ENCODE measurements at places on chromosomes 12 and 14.

DNA sequence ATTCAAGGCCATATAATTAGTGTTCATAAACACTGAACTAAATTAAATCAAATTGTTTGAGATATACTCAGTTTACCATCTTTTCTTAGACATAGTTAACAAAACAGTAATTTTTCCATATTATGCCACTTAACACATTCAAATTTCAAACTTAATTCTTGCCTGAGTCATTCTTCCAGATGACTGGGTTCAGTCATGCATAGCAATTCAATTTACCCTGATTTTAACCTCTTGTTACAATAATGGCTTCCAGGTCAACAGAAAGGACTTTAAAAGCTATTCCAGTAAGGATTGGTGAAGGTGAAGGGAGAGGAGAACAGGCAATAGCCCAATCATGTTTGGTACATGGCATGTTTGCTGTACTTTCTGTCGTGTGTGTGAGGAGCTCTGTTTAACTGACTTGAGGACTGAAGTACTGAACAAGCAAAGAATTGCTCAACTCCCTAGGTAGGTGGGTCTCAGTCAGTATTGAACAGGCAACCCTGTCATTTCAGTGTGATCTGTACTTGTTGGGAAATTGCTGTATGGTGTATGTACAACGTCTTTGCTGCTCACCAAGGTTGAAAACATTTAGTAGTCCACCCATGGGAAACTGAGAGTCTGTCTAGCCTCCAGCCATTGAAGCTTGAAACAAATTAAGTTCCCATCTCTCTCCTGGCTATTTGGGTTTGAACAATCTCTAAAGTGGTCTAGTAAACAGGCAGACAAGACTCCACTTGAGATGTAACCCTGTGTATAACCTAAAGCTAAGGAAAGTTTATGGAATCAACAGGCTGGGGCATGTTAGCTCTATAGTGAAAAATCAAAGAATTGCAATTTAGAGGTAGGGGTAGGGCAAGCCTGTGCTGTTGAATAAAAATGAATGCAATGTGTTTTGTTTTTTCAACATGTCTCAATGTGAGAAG is 327.2 kb downstream of the BTG1 start:
- DNase-seq: no peak

- DNase-seq: no peak
Observed at GRCh38 chr12:46468813-46469212, 96.2 kb upstream of the SLC38A2 start.

- DNase-seq: no peak
Observed at GRCh38 chr12:46664761-46665287, 161.0 kb downstream of the SLC38A4 start.

- no peak for DNase-seq
Observed at GRCh38 chr12:754851-755562, 2.6 kb downstream of the WNK1 start.

DNA sequence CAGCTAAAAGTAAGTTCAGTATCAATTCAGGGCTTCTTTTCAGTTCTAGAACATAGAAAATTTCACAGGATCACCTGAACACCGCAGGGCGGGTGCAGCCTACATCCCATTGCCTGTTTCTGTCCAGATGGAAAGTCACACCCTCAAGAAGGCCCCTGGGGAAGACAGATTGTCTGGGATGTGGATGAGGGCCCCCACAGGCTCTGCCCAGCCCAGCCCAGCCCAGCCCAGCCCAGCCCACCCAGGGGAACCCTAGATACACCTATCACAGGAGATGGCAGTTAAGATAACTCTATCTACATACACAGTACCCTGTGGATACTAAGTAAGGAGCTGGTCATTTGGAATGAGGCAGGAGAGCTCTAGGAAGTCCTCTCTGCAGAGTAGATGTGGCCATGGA is 68.4 kb downstream of the DPF3 start:
- DNase-seq: no peak

DNA sequence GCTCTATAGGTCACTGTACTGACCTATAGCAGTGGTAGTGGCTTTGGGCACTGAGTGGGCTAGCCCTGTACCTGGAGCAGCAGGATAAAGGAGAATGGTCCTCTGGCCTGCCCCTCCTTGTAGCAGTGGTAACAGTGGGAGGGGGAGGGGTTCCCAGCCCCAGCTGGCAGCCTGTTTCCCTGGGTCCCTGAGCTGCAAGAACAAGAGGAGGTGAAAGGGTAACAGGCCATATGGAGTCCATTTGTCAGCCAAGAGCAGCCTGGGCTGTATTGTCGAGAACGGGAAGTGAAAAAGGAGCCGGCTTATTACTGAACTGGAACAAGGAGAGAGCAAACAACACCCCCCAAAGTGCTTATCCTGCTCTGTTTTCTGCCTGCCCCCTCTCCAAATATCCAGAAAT is 73.8 kb upstream of the SRSF5 start:
- DNase-seq: no peak

- DNase-seq: no peak
Observed at GRCh38 chr12:92624236-92624635, 78.6 kb upstream of the PLEKHG7 start.

DNA sequence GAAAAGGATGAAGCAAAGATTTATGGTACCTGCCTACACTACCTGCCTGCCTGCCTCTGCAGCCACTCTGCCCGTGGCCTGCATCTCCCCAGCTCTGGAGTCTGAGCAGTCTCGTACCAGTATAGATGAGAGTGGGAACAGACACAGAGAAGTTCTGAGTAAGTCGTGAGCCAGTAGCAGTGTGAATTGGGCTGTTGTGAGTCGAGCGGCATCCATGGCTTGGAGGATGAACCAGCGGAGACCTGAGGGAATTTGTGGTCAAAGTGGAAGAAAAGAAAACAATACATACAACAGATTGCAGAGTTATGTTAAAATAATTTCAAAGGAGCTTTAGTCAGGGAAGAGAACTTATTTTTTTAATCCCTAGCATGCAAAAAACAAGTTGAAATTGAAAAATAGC is 25.3 kb downstream of the C2CD5 start:
- no peak for DNase-seq

DNA sequence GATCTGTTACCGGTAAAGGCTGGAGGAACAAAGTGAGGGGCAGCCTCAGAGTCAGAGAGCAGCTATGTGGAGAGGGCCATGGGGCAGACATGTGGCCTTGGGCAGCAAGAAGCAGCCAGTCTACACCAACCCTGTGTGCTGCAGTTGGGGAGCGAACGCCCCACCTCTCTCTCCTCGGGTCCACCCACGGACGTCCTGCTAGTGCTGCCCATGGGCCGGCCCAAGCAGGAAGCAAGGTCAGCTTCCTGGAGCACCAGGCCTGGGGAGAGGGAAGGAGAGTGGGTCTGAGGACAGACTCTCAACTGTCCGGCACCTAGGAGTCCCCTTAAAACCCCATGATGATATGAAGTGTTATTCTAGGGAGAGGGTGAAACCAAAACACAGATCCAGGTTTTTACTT is 254.8 kb upstream of the FKBP4 start:
- DNase-seq: no peak

DNA sequence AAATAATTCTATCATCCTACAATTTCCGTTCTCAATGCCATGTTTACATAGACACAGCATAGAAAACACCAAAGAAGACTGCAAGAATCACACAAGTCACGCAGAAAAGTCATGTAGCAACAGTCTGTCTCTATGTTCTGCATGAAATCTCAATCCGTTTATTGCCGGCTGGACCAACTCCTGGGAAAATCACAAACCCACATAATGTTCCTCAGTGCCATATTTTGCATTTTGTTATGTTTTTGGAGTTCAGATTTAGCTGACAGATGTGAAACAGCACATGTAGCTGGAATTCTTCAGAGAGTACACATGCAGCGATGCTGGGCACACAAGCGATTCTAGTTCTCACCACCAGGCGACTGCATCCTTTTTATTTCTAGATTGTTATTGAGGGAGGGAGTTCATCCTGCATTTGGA is 193.1 kb downstream of the APAF1 start:
- no peak for DNase-seq

- no peak for DNase-seq
Observed at GRCh38 chr12:58966939-58967338, 46.6 kb upstream of the LRIG3 start.

DNA sequence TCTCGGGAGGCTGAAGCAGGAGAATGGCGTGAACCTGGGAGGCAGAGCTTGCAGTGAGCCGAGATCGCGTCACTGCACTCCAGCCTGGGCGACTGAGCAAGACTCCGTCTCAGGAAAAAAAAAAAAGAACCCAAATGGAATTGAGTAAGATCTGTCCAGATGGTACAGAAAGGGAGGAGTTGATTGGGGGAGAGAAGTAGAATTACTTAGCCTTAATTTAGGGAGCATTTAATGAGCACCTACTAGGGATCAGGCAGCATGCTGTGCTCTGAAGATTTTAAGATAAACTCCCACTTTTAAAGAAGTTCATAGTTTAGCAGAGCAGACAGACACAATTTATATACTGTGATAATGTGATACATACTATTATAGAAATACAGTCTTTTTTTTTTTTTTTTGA is 4.5 kb downstream of the RAB5B start:
- no peak for DNase-seq

- no peak for DNase-seq
Observed at GRCh38 chr12:88248606-88249005, 106.5 kb downstream of the TMTC3 start.

GRCh38 chr12:82698708-82699564 is 12.2 kb downstream of the TMTC2 start:
- DNase-seq: no peak

DNA sequence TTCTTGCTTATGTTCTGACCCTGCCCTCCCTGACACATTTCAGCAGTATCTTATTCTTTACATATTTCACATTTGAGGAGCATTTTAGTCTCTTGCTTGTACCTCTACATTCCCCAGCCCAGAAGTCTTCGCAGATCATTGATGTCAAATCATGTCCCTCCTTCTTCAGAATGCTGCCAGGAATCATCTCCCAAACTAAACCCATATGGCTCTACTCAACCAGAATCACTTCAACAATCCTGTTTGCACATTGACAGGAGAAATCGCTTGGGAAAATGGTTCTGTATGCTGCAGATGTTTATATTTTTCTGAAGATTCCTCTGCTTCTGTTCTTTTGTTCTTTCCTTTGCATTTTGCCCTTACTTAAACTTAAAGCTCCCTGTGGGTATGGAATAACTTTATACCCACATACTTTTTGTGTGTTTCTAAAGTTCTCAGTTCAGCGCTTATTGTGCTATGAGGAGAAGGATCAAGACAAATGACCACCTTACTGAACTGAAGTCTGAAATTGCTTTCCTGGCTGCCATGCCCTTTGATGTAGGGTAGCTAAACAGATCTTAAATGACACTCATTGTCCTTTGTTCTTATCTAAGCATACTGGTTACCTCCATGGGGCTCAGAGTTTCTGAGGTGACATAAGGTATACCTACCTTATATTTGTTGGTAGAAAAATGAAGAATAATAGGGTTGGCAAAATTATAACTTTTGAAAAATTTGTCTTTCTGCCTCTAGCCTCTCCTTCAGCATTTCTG is 134.6 kb downstream of the SLC25A21 start:
- DNase-seq: no peak

- no peak for DNase-seq
Observed at GRCh38 chr14:93987815-93988476, 9.2 kb upstream of the CCDC197 start.

DNA sequence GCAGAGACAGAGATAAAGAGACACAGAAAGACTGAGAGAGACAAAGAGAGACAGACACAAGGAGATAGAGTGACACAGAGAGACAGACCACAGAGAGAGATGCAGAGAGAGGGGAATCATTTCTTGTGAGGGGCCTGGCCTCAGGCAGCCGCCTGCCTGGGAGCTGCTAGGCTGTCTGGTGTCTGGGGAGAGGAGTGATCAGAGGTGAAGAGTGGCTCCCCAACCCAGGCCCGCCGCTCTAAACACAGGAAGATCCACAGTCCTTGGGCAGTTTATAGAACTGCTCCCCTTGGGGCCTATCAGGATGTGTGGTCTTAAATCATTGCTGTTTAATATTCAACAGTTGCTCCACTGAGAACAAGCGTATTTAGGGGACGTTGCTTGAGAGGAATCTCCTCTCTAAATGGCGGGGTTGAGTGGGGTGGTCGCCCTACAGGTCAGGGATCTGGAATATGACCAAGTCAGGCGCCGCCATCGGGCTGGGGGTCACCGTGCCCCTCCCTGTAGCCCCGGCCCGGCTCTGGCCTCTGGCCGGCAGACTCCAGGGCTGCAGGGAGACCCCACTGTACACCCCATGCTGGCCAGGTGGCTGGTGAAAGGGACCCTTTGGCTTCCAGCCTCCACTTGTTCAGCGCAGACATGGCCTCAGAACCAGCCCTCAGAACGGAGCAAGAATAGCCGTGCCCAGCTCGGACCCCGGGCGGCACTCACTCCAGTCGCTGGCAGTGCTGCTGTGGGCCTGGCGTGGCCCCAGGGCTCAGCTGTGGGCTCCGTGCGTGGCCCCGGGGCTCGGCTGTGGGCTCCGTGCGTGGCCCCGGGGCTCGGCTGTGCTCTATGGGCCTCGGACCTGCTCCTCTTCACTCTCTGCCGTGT is 89.4 kb downstream of the GALNT9 start:
- DNase-seq: no peak
